ENCODE measurements at places on chromosomes 1 and 21.
A peak's percentile ranks its signal among the peaks of the same experiment; 100 is the strongest.

DNA sequence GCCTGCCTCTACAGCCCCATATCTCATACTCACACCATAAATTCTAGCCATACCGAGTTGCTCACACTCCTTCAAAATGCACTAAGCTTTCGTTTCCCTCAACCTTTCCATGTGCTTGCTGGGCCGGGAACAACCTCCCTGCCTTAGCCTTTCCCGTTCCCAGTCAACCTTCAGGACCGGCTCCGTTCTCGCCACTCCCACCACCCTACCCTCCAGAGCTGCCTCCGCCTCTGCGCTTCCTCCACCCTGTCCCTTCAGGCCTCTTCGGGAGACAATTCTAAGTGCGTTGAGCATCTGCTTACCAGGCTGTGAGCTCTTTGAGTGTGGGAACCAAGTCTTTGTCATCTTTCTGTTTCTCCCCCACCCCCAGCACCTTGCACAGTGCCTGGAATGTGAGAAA is 31.6 kb downstream of the KCNN3 start:
- DNase-seq, result no peak

DNA sequence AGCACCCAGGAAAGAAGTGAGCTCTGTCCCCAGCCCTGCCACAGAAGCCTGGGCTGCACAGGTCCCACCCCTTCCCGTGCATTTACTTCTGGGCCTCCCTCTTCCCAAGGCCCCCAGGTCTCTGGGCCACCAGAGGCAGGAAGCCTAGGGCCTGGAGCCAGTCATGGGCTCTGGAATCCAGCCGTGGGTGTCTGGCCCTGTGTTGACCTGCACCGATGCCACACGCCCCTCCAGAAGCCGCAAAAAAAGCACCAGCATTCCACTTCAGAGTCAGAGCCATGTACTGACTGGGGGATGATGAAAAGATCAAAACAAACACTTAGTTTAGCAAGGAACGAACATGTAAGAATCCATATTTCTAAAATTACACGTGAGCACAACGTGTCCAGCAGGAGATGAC is 141.7 kb downstream of the NPHP4 start:
- DNase-seq, result no peak

GRCh38 chr1:33036051-33036525 is 595 bp downstream of the AK2 start:
- DNase-seq, result peak; percentile 53

DNA sequence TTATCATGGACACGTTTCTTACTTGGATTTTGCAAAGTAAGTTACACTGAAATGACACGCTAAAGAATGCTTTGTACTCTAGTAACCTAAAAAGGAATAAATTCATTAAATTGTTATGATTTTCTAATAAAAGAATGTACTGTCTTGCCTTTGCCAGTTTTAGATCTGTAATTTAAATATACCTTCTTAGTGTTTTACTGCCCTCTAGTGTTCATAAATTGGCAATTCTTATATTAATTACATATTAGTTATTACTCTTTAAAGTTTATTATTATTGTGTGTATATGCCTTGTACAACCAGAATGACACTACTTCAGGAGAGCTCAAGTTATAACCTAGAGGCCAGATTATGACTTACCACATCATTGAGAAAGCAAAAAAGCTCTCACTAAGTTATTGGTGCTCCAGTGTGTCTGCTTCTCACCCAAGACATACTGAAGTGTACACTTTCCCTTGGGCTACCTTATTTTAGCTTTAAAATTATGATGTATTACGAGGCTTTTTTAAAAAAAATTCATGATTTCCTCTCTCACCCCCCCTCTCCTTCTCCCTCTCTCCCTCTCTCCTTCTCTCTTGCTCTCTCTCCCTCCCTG is 169.9 kb downstream of the HS2ST1 start:
- peak; percentile 13 for DNase-seq

- DNase-seq, result no peak
These were observed 184.8 kb upstream of the KIAA0040 start for GRCh38 chr1:175377394-175377793.

GRCh38 chr1:171195767-171196166 is 10.7 kb downstream of the FMO2 start:
- DNase-seq, result no peak

DNA sequence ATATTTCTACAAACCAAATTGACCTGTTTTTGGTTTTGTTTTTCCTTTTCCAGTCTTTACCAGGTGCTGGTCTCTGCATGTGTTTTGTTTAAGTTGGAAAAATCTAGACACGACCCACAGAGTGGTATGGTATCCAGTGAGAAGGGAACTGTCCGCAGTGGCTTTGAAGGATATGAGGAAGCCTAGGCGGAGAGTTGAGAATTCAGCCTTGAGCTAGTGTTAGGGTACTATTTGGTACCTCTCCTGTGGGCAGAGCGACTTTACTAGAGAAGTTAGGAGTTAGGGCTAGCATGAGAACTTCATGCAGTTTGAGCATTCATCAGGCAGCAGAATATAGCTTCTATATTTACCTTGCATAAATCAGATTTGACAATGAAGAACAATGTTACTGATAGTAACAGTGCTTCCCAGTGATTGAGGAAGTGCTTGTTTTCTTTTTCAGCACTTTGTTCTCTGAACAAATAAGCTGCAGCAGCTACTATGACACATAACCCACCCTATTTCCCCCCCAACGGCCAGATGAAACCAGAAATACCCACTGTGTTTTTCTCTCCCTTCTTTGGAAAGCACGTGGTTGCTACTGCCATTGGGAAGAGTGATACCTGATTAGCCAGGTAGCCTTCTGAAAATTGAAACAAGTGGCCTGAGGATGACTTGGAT is 19.0 kb downstream of the MRPS6 start:
- peak; percentile 9 for DNase-seq

- DNase-seq, result no peak
These were observed 152.9 kb upstream of the EDN2 start for GRCh38 chr1:41637367-41637766.

DNA sequence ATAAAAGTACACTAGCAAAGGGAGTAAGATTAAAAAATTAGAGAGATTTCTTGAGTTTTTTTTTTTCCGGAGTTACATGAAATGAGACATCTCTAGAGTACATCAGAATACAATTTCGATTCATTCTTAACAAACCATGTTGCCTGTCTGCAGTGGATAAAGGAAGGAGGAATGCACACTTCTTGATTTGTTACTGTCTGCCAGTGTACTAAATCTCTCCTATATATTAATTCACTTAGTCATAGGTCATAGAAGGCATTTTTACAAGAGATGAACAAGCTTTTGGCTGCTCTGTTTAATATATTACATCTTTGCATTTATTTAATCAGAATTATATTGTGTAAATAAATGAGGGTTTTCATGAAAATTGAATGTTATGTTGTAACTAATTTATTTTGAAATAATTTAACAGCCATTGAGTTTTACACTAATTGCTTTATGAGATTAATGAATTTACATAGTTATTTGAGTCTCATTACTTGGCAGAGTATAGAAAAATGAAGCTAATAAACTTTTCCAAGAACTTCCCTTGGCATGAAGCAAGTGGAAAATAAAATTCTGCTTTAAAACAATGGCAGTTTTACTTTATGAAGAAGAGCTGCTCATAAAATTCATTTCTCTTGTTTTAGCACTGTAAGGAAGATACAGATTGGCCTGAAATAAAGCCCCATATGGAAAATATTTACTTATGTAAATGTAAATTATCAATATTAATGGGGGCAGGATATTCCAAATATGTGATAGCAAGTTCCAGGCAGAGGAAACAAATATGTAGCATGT is 1284.7 kb downstream of the BRINP3 start:
- DNase-seq, result no peak

DNA sequence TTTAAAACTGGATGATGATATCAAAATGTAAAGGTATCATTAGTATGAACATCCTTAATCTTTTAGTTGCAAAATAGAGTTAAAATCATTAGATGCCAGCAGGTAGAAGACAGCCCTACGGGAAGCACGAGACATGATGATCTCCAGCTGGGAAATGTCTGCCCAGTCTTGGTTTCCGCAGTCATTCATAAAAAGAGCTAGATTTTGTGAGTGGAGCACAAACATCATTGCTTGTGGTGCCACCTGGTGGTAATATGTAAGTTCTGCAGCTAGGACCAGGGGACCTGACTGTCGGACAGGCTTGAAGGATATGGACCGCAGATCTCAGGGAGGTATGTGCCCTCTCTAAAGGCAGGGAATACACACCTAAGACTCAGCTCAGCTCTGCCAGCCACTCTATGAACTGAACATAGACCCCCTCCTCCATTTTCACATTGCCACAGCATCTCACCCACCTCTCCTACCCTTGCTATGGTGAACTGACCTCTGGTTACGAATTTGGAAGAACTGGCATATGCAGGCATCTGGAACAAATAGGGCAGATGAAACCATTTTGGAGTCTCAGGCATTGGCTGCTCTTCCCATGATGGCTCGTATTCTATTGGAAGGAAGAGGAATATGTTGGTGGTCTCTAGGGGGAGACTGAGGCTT is 9.2 kb downstream of the FCMR start:
- peak; percentile 75 for DNase-seq

GRCh38 chr1:214615871-214616270 is 12.9 kb downstream of the CENPF start:
- no peak for DNase-seq

DNA sequence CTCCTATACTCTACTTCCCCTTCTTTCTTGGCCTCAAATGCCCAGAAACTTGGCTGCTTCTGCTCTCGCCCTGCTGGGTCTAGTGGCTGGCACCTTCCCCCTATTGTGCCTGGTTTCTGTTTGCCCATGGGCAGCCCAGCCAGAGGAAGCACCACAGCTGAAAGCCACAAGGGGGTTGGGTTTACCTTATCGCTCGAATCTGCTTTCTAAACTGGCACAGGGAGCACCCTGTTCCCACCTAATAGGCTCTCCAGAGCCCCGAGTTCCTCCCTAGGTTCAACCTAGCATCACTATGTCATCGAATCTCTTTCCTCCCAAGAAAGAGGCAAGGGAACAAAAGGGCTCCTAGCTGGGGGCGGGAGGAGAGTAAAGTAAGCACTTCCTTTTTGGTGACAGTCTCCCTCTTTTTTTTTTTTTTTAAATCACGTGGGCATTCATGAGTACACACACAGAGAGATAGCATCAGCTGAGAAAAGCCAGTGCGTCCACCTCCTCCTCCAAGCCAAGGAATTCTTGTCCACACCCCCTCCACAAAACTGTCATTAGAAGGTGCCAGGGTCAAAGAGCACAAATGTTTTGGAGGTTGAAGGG is 72.8 kb downstream of the PLEKHA6 start:
- DNase-seq, result peak; percentile 85

GRCh38 chr1:201009962-201010645 is 13.4 kb downstream of the KIF21B start:
- DNase-seq, result no peak

DNA sequence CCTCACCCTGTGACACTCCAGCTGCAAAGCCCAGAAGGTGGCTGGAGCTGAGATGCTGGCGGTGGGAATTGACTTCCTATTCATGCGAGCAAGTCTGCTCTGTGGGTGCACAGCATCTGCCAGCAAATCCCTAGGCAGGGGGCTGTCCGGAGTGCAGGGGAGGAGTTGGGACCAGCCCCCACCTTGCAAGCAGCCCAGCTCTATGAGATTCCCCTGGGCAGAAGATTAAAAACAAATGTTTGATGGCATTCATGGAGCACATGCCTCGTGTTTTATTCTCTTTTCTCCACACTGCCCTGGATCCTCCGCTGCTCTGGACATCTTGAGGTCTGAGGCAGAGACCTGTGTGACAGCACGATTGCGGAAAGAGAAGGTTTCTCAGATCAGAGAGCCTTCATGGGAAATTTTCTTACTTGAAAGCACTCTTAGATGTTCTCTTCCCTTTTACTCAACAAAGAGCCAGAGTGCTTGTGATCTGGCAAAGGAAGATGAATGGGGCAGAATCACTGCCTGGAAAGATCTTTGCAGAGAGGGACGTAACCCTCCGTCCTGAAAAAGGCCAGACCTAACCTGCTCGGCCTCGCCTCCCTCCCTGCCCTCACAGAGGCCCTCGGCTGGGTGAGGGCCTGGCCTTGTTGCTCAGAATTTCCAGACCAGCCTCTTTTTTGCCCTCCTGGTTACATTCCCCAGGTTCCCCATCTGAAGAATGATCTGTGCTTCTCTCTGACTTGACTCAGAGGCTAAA is 597.1 kb downstream of the KIF26B start:
- no peak for DNase-seq

- no peak for DNase-seq
These were observed 10.1 kb upstream of the EFNA1 start for GRCh38 chr1:155117610-155118009.

DNA sequence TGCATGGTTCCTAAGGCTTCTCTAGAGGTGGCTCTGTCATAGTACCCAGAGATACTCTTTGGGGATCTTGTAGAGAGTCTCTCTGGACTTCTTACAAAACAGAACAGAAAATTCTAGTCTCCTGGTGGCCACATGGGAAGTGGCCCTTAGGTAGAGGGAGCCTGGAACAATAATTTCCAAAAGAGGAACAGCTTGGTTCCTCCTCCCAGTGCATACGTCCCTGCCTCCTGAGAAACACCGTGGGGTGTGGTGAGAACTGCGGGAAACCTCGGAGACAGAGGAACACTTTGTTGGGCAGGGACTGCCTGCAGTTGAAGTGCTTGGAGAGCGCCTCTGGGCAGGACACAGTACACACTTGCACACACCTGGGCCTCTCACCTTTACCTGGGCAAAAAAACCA is 38.8 kb upstream of the EPHA8 start:
- DNase-seq, result no peak

DNA sequence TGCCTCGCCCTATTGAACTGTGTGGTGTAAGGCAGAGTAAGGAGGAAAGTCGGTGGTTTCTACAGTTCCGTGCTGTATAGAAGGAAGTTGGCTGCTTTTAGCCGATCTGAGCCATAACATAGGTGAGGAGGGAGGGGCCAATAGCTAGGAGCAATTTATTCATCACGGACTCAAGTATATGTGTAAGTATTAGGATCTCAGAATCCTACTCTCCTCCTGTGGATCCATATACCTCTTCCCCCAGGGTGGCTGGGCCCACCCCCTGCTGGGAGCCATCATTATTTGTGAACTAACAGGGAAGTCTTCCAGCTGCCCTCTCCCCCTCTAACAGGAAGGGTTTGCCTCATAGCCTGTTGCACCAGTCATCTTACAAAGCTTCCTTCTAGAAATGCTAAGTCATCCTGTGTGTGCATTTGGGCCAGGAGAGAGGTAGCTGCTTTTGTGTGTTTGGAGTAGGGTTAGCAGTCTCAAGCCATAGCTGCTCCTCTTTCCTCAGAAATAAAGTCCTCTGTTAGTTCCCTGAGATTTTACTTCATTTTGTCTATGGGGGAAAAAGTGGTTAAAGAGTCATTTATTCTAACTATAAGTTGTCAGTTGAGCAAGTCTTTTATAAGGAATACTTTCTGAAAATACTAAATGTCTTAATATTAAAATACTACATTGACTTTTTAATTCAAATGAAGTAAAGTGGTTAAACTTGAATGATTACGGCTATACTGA is 14.9 kb upstream of the CENPS start:
- DNase-seq, result peak; percentile 78

DNA sequence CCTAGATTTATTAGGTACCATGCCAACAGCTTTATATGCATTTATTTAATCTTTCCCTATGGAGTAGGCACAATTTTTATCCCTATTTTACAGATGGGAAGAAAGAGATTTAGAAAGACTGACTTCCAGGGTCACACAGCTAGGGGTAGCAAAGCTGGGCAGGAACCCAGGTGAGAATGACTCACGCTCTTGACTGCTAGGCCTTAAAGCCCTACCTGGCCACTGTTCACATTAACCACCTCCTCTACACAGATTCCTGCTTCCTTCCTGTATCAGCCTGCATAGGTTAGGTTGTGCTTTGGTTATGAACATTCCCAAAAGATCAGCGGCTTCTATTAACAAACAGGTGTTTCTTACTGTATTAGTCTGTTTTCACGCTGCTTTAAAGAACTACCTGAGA is 53.2 kb downstream of the DNAJC6 start:
- no peak for DNase-seq

Measured in CD14-positive monocyte (primary cell).